Posterior vena cava (tissue), 2 donors: ENCODE measurements at places on chromosomes 3 and 15. TPM values are rescaled to one million over a fixed set of nuclear protein-coding genes. Genes with fewer than 3 reads are reported as not detected.

- no peak for DNase-seq
These were observed 72.8 kb upstream of the ANKRD34C start for GRCh38 chr15:79209690-79210089.

DNA sequence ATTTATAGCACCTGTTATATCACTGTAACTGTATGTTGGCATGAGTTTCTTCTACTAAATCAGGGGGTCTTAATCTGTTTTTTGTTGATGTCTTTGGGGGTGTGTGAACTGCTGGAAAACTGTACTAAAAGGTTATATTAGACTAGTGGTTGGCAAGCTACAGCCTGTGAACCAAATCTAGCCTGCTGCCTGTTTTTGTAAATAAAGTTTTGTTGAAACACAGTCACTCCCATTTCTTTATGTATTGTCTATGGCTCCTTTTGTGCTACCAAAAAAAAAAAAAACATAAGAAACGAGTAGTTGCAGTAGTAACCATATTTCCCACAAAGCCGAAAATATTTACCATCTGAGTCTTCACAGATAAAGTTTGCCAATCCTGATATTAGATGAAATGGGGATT lies 126.7 kb downstream of the AKAP13 start:
- DNase-seq, result no peak

DNA sequence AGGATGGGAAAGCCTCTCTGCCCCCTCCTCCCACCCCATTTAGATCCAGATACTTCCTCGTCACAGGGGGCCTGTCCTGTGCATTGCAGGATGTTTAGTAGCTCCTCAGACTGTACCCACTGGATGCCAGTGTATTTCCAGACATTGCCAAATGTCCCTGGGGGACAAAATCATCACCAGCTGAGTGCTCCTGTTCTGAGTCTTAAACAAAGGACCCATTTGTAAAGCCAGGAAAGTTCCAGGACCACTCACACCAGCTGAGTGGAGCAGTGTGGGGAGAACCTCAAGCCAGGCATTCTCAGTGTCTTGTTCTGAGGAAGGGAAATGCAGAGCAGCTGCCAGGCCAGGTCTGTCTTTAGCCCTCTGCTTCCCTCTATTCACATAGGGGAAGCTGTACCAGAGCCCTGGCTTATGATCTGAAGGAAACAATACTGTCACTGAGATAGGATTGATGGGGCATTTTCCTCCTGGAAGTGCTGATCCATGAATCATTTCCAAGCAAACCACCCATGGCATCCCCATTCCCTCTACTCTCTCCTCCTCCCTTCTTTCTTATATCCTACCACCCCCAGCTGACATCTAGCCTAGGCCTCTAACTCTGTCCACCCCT lies 67.4 kb upstream of the MEX3B start:
- DNase-seq, result no peak

- DNase-seq, result no peak
These were observed 42.0 kb upstream of the CFAP161 start for GRCh38 chr15:81091889-81092558.

DNA sequence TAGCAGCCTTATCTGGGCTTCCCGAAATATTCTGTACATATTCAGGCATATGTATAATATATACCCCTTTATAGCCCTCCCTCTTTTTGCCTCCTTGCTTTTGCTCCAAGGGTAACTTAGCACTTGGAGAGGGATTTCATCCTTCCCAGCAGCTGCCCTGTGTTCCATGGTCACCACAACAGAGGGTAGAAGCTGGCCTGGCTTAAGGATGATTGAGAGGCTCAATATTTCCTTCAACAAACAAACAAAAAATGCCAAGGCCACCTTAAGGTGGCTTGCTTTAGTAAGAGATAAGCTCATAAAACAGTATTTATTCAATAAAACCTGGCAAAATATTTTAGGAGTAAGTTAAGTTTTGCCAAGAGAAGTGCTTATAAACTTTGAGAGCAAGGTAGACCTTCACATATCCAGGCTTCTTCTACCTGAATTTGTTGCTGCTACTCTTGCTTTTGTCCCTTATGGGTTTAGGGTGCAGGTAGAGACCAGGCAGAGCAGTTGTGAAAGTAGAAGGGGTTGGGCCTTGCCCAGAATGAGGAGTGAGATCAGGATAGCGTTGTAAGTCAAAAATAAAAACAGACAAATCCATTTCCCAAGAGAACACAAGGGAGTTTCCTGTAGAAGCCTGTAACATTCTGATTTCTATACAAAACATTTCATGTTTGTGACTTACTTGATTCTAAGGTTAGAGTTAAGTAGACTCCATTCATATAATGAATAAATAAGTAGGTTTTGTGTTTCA lies 52.7 kb upstream of the ATOSA start:
- no peak for DNase-seq

- no peak for DNase-seq
These were observed 27.2 kb downstream of the SNX1 start for GRCh38 chr15:64122936-64123351.

The LTF gene
- 3.6 TPM for total RNA-seq

The MYO5C gene
- 11.1 TPM for total RNA-seq

- peak; percentile 71 for DNase-seq
These were observed 6.6 kb upstream of the MUC4 start for GRCh38 chr3:195818301-195818700.

The ECT2 gene
- 11.4 TPM for total RNA-seq

DNA sequence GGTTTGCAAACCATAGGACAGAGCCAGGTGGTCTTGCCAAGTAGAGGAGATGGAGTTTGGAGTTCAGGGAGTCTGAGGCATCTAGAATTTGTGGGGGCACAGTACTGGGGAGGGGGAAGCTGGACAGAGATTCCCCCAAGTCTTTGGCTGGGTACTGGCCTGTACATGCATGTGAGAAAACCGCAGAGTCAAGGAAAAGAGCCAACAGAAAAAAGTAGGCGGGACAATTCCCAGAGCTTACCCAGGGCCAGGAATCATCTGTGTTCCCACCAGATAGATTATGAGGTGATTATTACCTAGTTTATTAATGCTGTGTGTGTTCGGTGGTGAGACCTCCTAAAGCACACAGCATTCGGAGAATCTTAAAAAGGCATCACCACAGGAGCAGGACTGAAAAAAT lies 11.3 kb downstream of the LYSMD4 start:
- DNase-seq, result no peak

The SLC22A14 gene
- total RNA-seq, result 0.38 TPM

The TADA3 gene
- 48.8 TPM for total RNA-seq

The SYNPR gene
- total RNA-seq, result not detected

The TNFAIP8L3 gene
- total RNA-seq, result 57.0 TPM

- DNase-seq, result no peak
These were observed 25.4 kb upstream of the PRSS50 start for GRCh38 chr3:46742992-46743585.

The FBXW12 gene
- not detected for total RNA-seq

The CTDSPL gene
- total RNA-seq, result 41.3 TPM

GRCh38 chr15:63941698-63942465 lies 104.4 kb downstream of the DAPK2 start:
- peak; percentile 63 for DNase-seq

DNA sequence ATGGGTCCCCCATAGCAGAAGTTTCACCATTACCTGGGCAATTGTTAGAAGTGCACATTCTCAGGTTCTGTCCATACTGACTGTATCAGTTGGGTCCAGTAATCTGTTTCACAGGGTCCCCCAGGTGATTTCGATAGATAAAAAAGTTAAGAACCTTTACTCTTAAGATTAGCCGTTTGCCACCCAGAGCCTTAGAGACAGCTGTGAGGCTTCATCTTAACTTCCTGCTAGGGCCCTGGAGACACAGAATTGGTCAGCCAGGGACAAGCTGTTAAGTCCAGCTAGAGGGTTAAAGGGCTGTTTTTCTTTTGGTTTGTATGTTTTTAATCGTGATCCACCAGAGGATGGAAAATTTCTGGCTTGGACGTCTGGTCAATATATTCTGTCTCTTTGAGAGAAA lies 6.7 kb downstream of the FAM162A start:
- no peak for DNase-seq

- DNase-seq, result no peak
These were observed 2.8 kb downstream of the DUSP7 start for GRCh38 chr3:52053307-52054304.

DNA sequence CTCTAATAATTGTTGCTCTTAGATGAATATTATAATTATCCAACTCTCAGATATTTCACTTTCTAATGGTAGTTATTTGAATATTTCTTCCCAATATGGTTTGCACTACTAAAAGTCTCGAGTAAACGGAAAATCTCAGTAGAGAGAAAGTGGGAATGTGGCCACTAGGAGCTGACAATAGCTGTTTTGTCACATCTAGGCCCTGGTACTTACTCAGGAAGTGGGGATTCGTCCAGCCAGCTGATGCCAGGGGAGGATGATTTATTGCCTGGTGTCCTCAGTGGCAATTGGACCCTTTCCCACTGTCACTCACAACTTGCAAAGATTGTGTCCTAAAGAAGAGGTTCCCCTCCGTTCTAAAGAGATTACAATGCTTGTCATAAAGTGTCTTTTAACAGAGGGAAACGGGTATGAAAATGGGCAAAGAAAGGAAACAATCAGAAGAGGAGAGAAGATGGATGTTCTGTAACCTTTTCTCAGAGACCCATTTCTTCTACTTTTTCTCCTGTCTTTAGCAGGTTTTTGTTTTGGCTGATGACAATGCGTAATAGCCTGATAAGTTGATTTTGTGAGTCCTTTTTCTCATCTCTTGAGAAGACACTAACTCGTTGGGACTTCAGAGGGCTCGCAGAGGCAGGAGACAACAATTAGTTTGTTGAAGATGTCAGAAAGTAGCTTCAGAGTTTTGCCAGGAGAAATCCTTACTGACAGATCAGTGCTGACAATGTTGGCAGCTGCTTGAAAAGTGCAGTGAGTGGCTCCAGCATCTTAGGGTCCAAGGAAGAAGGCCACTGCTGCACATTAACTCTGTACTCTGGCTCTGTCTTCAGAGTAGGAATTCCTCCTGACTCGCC lies 320.6 kb downstream of the MECOM start:
- no peak for DNase-seq

- DNase-seq, result no peak
These were observed 2.4 kb downstream of the ARHGEF3 start for GRCh38 chr3:56799251-56799882.

DNA sequence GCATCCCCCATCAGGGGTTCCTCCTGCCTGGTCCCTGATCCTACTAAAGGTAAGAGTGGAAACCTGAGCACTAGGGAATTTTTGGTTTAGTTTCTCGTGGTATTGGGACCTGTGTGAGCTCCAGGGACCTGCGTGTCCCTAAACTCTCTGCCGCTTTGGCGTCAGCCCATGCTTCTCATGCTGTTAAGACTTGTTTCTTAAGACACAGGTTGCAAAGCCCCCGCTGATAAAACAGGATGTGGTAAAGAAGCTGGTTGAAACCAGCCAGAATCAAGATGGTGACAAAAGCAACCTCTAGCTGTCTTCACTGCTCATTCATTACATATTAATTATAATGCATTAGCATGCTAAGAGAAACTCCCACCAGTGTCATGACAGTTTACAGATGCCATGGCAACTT lies 64.6 kb downstream of the LYZL4 start:
- no peak for DNase-seq

GRCh38 chr15:99635794-99636193 lies 70.0 kb downstream of the MEF2A start:
- DNase-seq, result no peak

The GOLGA6L7 gene
- not detected for total RNA-seq

- no peak for DNase-seq
These were observed 15.8 kb upstream of the KCNMB3 start for GRCh38 chr3:179266701-179267211.

DNA sequence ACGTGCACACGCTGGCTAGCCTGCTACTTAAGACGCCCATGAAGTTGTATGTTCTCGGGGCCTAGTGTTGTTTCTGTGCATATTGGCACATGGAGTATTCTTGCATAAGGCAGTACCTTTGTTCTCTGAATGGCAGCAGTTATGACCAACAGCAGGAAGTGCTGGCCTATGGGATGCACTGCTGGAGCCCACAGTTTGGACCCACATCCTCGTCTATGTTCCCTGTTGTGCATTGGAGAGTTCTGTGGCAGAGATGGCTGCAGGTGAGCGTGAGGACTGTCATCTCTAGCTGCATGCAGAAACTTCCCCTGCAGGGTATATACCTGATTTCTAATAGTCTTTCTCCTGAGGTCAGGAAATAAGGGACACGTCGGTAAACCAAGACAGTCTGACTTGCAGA lies 81.8 kb downstream of the CHRNA7 start:
- no peak for DNase-seq

The EIF5A2 gene
- total RNA-seq, result 21.1 TPM
